ENCODE measurements at places on chromosomes 5 and 9.

GRCh38 chr9:11338130-11338529, 725.3 kb upstream of the PTPRD start:
- DNase-seq = no peak

DNA sequence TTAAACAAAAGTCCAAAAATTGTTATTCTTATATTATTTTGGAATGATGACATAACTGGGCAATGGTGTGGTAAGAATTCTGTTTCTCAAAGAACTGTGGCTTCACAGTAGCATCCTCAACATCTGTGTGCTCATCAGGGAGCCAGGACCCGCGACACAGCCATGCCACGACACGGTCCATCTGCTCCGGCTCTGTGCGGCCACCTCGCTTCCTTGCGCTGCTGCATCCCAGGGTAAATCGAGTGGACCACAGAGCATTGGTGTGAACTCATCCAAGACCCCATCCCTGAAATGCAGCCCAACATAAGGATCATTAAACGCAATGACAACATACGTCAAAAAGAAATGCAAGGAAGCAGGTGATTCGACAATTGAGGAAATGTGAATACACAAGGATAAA, 15.3 kb downstream of the WHRN start:
- DNase-seq = no peak

DNA sequence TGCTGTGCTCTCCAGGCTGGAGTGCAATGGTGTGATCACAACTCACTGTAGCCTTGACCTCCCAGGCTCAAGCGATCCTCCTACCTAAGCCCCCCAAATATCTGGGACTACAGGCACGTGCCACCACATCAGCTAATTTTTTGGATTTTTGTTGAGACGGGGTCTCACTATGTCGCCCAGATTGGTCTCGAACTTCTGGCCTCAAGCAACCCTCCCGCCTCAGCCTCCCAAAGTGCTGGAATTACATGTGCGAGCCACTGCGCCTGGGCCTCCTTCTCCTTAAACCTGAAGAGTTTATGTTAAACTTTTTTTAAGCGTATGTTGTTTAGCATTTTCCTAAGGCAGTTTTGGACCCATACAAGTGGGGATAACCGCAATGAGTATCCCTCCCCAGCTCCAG, 30.8 kb upstream of the SUSD3 start:
- DNase-seq = no peak

- no peak for DNase-seq
Observed at GRCh38 chr9:111271481-111272080, 58.4 kb downstream of the OR2K2 start.

- no peak for DNase-seq
Observed at GRCh38 chr5:7705736-7706135, 145.2 kb downstream of the CFAP90 start.

- no peak for DNase-seq
Observed at GRCh38 chr9:120654272-120654671, 60.0 kb downstream of the MEGF9 start.

DNA sequence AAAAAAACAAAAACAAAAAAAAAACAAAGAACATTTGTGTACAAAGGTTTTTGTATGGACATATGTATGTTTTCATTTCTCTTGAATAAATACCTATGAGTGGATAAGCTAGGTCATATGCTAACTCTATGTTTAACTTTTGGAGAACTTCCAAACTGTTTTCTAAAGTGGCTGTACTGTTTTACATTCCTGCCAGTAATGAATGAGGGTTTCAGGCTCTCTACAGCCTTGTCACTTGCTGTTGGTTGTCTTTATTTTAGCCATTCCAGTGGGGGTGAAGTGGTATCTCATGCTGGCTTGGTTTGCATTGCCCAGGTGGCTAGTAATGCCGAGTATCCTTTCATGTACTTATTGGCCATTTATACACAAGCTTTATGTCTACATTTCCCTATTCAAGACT, 9.1 kb upstream of the TRIO start:
- DNase-seq = no peak

GRCh38 chr9:128913048-128913900, 7.5 kb upstream of the PHYHD1 start:
- no peak for DNase-seq

- DNase-seq = no peak
Observed at GRCh38 chr9:78919701-78920100, 622.8 kb downstream of the PSAT1 start.

All from hippocampal formation (tissue), 2 donors.